Stimulated activated CD4-positive, alpha-beta T cell treated with anti-CD3 and anti-CD28 coated beads, Interleukin-1b, Interleukin-23, amount 100 ng/mL, for 1 hour (primary cell): ENCODE measurements at places on chromosomes 6 and 20.

GRCh38 chr6:105611606-105612005 lies 208.7 kb upstream of the PREP start:
- no peak for DNase-seq

- no peak for DNase-seq
These were observed 279.4 kb downstream of the UBE3D start for GRCh38 chr6:82786248-82786647.

DNA sequence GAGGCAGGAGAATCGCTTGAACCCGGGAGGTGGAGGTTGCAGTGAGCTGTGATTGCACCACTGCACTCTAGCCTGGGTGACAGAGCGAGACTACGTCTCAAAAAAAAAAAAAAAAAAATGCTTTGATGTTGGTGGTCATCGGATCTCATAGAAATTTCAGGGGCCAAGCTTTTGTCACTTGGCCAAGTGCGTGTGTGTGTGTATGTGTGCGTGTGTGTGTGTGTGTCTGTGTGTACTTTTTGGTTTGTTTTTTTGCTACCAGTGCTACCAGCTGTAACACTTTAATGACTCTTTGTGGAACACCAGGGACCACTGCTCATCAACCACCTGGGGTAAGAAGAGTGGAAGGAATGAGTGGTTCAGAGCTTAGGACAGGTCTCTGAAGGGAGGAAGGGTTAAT lies 49.7 kb downstream of the TRAF3IP2 start:
- DNase-seq = no peak

- DNase-seq = no peak
These were observed 17.3 kb downstream of the TNFAIP3 start for GRCh38 chr6:137884149-137884909.

DNA sequence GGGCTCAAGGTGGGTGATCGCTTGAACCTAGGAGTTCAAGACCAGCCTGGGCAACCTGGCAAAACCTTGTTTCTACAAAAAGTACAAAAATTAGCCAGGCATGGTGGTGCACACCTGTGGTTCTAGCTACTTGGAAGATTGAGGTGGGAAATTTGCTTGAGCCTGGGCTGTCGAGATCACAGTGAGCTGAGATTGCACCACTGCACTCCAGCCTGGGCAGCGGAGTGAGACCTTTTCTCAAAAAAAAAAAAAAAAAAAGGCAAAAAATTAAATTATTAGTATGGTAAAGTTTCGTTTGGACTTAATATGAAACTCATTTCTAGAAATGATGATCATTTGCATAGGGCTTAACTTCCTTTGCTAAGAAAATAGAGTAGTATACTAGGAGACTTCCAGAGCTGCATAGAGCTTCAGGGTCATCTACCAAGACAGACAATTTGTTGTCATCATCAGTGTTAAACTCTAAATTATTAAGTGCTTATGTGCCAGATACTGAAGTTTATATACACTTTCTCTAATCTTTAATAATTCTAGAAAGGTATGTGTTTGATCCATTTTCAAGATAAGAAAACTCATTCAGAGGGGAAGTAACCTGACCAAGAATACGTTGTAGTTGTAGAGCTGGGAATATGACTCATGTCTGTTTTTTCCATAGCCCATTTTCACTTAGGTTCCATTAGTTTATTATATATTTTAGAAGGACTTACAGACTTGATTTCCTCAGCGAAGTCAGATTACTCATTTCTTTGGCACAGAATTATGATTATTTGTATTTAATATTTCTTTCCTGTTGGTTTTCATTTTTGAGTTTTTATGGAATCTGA lies 84.5 kb downstream of the SLC16A10 start:
- DNase-seq = no peak
